Stimulated activated CD8-positive, alpha-beta memory T cell treated with anti-CD3 and anti-CD28 coated beads, Interleukin-7, amount 100 ng/mL, for 24 hours (primary cell): ENCODE measurements at places on chromosomes 1 and 21.

DNA sequence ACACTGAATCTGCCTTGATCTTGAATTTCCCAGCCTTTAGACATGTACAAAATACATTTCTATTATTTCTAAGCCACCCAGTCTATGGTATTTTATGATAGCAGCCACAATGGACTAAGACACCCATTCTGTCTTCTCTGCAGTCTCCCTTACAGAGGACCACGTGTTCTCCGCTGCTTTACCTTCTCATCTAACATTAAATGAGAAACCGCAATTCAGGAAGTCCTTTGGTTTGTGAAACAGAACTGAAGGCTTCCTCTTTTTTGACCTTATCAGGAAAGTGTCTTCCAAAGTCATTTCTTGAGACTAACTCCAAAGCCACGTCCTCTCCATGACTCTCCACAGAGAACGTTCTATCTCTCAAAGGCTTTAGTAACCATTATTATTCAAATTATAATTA is 560.1 kb downstream of the OMA1 start:
- no peak for DNase-seq

DNA sequence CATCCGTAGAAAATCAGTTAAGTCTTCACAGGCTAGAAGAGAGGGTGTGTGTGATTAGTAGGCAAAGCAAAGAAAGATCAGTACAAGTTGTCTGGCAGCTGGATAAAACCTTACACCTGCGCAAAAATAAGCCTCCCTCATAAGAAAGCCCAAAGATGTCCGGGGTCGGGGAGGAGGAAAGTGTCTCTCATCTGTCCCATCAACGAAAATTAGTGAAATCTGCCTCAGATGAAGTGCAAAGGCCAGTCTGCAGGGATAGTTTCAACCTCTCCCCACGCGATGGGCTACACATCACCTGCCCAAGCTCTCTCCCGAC is 333.9 kb downstream of the SRGAP2C start:
- no peak for DNase-seq

GRCh38 chr1:40301066-40301465 is 16.0 kb downstream of the COL9A2 start:
- no peak for DNase-seq

- no peak for DNase-seq
Observed at GRCh38 chr1:223748405-223748772, 36.0 kb downstream of the CAPN2 start.

DNA sequence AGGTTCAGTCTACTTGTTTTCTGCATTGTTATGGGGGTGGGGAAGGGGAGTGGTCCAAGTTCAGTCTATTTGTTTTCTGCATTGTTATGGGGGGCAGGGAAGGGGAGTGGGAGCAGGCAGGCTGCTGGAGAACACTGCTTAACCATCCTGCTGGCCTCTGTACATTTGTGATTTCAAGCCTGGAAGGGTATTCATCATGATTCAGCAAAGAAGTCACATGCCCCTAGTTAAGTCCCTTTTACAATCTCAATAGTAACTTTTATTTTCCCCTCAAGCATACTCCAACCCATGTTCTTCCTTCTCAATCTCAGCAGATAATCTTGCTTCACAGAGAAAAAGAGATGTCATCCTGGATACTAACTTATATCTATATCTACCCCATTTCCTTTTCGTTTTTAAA is 7.9 kb downstream of the LYST start:
- DNase-seq: no peak

DNA sequence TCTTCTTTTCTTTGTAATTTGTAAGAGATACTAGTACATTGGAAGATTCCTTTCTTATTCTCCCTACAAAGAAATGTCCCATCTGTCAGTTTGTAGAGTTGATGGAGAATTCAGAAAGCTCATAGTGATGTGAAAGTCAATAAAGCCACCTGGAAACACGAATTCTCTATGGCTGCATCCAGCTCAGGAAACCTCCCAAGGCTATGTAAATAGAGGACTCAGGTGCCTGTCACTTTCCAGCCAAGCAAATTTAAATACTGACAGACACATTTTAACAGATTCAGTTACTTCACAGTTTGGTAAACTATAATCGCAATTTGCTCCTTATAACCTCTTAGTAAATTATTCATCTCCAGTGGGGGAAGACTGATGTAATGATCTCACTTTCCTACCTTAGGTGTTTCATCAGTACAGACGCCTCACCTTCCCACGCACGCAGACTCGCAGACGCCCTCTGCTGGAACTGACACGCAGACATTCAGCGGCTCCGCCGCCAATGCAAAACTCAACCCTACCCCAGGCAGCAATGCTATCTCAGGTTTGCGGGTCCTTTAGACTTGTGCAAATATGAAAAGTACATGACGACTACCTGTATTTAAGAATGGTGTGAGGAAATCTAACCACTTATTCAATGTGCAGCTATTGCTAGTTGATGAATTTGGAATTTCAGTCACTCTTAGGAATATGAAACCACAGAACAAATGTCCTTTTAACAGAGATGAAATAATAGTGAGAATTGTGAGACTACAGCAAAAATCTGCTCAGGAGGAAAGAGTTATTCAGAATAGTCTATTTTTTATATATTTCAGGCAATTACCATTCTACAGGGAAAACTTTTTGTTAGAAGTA is 60.6 kb downstream of the PTPRC start:
- no peak for DNase-seq

DNA sequence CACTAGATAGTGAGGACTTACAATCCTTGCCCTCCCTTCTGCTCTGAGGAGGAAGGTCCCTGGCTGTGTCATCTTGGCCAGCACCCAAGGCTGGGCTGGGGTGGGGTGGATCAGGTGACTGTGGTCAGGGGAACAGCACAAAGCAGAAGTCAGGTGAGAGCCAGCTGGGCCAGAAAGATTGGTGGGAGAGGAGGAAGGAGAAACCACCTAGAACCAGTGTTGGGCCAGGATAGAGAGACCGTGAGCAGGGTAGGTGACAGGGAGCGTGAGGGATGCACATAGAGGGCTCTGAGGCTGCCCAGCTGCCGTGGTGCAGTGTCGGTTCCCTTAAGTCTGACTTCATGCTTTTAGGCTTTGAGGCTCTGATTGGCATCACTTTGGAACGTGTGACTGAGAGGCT is 22.7 kb downstream of the NCF2 start:
- DNase-seq: no peak

DNA sequence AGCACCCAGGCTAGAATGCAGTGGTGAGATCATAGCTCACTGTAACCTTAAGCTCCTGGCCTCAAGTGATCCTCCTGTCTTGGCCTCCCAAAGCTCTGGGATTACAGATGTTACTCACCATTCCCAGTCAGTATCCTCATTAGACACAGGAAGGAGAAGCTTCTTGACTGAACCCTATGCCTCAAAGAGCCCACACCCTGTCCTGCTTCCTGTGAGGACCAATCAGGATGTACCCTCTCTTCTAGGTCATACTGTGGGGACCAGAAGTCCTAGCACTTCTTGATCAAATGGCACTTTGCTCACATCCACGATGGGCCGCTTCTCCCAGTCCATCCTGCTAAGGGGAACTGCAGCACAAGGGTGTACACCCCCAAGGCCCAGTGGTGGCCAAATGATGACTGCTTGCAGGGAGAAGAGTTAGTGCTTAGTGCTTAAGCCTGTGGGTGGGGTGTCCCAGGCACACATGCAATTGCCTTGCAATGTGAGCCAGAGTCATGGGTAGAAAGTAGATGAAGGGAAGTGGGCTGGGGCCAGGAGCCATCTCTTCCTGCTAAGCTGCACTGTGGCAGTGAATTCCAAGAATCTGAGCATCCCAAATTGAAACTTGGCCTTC is 9.8 kb downstream of the CD34 start:
- DNase-seq: no peak

- no peak for DNase-seq
Observed at GRCh38 chr1:84861988-84862644, 30.9 kb downstream of the LPAR3 start.

- DNase-seq: no peak
Observed at GRCh38 chr1:212690816-212691403, 8.7 kb downstream of the BATF3 start.

DNA sequence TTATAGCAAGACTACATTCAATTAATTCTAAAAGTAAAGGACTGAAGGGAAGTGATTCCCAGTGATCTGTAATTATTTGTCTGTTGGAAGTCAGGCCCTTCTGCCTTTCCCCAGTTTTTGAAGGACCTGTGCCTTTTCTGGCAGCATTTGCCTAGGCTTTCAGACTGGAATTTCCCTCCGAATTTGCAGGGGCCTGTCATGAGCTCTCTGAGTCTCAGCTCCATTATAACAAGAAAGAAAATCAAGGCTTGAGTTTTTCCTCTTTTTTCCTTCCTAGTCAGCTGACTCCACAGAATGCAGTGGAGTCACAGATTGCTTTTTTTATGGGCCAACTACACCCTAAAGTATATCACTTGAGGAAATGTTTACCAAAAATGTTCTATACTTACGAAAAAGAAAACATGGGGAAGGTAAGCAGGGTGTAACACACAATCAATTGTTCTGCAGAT is 1.1 kb downstream of the NR5A2 start:
- DNase-seq: no peak

DNA sequence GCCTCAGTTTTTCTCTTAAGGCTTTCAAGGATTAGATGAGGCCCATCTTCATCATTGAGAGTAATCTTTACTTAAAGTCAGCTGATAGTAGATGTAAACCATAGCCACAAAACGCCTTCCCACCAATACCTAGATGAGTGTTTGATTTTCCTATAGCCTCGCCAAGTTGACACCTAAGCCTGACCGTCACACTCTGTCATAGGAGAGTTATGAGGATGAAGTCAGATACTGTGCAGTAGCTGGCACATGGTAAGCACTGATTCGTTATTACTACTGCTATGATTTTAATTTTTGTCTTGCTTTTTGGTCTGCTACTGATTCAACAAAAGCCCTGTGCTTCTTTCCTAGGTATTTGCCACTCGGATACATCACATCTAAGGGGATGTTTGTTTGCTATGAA is 395.5 kb downstream of the RPS6KC1 start:
- no peak for DNase-seq
